ENCODE measurements at places on chromosomes 12 and 14.

DNA sequence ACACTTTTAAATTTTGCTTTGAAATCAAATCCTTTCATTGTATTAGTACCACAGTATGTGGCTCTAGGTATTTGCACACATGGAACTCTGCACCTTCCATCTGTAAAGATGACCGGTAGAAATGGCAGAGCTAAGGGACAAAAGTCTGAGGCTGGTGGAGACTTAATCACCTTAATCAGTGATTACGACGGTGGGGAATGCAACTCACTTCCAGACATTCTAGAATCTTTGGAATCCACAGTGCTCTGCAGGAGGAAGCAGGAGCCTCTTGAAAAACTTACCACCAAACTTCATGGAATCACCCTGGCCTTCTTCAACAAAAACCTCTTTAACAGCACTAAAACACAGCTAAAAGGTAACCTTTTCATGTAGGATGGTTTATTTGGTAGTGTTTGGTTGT lies 3.9 kb upstream of the DACT1 start:
- DNase-seq, result no peak

- DNase-seq, result no peak
Observed at GRCh38 chr12:26204612-26205289, 9.4 kb downstream of the SSPN start.

GRCh38 chr14:98270201-98270600 lies 1001.8 kb downstream of the BCL11B start:
- no peak for DNase-seq

DNA sequence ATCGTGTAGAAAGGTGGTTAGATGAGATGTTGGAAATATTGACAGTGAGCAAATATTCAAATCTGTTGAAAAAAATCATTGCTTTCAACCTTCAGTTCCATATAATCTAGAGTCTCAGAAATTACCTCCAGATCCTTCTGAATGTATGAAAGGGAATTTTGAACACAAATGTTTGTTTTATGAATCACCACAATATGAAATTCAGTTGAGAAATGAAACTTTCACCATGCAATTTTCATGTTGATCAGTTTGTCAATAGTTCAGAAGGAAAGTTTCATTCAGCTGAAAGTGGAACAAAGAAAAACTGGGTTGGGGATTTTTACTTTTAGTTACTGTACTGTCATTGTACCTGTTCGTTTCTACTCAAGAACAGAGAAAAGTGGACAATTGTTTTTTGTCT lies 953.6 kb downstream of the SLC6A15 start:
- DNase-seq, result no peak

DNA sequence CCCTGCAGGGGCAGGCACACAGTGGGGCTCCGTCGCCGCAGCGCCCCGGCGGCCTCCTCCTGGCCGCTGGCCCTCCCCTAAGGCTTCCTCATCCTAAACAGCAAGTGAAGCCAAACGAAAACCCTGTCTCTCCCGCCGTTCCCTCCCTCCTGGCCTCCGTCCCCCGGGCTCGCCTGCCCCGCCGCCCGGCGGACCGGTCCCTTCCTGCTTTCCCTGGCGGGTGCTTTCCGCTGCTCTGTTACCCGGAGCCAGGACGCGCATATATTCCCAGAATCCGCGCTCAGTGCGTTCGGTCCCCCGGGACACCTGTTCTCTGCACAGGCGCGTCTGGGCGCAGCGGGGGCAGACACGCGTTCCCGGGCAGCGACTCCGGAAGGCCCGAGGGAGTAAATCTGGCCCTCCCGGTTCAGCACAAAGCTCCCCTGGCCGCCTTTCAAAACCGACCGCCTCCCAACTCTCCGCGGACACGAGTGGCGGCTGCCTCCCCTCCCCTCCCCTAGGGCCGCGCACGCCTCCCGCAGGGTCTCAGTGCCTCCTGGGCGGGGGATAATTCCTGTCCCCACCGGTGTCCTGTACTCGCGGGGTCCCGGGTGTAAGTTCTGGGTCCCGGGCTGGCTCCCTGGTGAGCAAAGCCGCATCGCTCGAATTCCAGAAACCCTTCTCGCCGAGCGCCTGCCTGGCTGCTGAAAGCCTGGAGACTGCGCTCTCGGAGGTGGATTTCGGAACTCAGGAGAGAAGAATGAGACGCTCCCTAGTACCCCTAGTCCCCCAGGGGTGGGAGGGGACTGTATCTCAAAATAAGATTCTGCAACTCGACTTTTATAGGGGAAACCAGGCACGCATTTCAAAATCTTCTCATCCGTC lies 21.4 kb upstream of the CEP170B start:
- no peak for DNase-seq

DNA sequence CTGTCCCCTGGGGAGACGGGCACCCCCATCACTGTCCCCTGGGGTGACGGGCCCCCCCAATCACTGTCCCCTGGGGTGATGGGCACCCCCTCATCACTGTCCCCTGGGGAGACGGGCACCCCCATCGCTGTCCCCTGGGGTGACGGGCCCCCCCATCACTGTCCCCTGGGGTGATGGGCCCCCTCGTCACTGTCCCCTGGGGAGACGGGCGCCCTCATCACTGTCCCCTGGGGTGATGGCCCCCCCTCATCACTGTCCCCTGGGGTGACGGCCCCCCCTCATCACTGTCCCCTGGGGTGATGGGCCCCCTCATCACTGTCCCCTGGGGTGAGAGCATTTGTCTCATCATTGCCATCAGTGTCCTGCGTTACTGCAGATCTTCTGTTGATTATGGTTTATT lies 38.6 kb downstream of the PACS2 start:
- DNase-seq, result no peak
